Astrocyte (in vitro differentiated cells and primary cell): ENCODE measurements at places on chromosomes 7 and 10.

GRCh38 chr7:100130608-100131453 is 4.1 kb downstream of the MBLAC1 start:
- H3K4me3 ChIP-seq = no peak overlapping the region
- DNase-seq = no peak
- no peak overlapping the region for H3K27ac ChIP-seq
- peaks cover 19% of the 10 kb centered on the region for H3K4me1 ChIP-seq
- H3K27me3 ChIP-seq = peaks cover 2% of the 10 kb centered on the region
- H3K36me3 ChIP-seq = no peaks in the 10 kb centered on the region

GRCh38 chr10:60994128-60994527 is 50.1 kb upstream of the RHOBTB1 start:
- H3K36me3 ChIP-seq = no peaks in the 10 kb centered on the region
- no peaks in the 10 kb centered on the region for H3K4me1 ChIP-seq
- H3K4me3 ChIP-seq = no peak overlapping the region

- no peaks in the 10 kb centered on the region for H3K27me3 ChIP-seq
- H3K4me1 ChIP-seq = peaks cover 43% of the 10 kb centered on the region
- no peaks in the 10 kb centered on the region for H3K36me3 ChIP-seq
- H3K4me3 ChIP-seq = no peak overlapping the region
- no peak overlapping the region for H3K27ac ChIP-seq
These were observed 29.5 kb downstream of the FOXK1 start for GRCh38 chr7:4711634-4712033.

DNA sequence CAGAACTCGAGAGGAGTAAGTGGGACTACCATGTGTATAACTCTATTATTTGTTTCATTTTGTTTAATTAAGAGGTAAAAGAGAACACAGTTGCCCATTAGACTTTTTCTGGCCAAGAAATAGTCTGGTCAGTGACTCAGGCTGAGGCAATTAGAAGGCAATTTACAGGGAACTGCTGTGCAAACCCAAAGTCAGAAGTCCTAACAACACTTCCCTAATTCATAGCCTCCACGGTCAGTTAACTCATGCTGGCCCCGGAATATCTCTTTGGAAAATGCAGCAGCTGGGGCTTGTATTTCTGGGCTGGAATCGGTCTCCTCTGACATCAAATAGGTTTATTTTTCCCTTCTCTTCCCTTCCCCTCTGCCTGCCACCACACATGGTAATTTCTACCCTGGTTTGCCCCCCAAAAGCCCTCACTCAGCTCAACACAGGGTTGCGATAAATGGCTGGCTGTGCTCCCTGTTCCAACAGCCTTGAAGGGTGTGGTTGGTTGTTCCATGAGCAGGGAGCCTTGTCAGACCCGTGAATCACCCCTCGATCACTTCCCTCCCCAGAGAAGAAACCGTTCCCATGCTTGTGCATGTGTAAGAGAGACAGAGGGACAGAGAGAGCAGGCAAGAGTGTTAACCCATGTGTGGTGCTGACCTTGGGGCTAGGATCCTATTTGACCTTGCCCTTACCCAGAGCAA is 5.3 kb downstream of the SH3PXD2A start:
- peak; percentile 91 for DNase-seq
- peaks cover 39% of the 10 kb centered on the region for H3K4me1 ChIP-seq
- H3K4me3 ChIP-seq = peak overlapping the region; percentile 31
